ENCODE measurements at places on chromosomes 12 and 14.

GRCh38 chr12:89058402-89058801 lies 293.9 kb downstream of the DUSP6 start:
- no peak for DNase-seq

GRCh38 chr12:6295094-6295811 lies 15.2 kb upstream of the PLEKHG6 start:
- no peak for DNase-seq

DNA sequence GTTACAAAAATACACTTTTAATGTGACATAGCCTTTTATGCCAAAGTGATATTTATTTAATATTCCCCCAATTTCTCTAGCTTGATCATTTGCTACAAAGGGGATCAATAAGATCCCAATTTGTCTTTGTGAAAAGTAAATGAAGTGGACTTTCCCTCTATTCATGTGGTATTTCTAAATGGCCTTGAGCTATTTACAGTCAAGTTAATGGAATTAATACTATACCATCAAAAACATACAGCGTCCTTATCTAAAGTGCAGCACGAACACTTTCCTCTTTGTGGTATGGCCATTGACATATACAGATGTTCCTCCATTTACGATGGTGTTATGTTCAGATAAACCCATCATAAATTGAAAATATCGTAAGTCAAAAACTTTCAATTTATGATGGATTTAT lies 23.2 kb downstream of the CFL2 start:
- no peak for DNase-seq

DNA sequence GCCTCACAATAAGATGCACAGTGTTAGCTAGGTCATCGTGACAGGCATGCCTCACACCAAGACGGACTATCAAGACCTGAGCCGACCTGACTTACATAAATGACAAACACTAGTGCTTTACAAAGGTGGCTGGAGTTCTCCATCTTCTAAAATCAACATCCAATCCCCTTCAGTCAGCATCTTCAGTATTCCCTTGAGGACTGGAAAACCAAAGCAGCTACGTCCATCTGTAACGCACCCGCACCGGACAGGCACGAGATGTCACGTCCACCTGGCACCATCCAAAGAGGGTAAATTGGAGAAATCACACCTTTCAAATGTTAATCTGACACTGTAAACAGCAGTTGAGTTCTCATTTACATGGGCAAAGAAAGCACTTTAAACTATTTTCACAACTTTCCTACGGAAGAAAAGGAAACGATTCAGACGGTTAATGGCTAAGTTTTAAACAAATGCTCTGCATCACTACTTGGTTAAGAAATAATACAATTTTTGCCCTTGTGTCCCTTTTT lies 130.2 kb downstream of the PRICKLE1 start:
- DNase-seq = no peak

GRCh38 chr12:1914114-1914911 lies 4.1 kb downstream of the CACNA2D4 start:
- DNase-seq = no peak

DNA sequence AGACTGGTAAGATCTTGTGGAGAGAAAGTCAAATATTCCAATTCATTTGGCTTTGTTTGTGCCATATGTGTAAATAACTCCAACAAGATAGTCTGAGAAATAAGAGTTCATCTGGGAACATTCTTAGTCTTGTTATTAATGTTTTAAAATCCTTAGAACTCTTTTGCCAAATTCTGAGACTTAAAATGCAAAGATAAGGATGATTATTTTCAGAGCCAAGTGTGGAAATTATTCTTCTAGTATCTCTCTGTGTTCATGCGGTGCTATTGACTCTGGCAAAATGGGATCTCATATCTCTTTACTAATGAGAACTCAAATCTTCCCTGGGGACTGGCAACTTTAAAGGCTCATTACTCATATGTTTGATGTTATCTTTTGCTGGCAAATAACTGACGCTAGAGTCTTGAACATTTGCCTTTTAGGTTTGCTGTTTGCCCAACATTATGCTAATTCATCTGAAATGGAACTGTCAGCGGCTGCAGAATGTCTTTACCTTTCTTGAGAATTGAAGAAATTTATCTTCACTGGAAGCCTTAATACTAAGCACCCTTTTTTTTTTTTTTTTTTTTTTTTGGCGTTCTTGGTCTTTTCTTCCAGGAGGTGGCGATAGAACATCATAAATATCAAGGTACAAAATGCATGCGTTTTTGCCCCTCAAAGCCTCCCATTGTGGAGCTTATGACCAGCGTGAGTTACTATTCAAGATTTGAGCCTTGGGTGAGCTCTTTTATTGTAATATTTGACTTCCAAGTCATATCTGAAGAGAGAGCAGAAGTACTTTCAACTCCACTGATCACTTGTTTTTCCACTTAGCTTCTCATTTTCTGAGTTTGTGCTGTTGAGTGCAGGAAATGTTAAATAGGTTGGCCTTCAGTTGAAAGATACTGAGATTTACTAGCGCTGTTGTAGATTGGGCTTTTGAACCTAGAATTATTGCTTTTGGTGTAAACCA lies 86.5 kb downstream of the CAND1 start:
- DNase-seq = no peak

DNA sequence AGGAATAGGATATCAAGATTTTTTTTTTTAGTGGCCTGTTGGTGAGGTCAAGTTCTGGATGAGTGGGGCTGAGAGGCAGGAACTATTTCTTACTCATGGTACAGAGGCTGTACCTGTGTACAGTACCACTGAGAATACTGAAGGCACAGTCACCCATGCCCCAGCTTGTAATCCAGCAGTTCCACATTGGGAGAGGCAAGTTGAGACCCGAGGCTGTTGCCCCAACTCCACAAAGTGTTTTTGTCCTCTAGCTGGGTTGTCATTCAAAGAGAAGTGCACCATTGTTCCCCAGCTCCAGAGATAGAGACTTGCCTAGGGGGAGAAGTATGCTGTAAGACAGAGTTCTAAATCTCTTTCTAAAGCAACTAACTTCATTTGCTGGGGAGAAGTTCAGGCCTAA lies 38.7 kb downstream of the ARID2 start:
- no peak for DNase-seq

- no peak for DNase-seq
These were observed 10.0 kb downstream of the CDCA4 start for GRCh38 chr14:105010891-105011291.

DNA sequence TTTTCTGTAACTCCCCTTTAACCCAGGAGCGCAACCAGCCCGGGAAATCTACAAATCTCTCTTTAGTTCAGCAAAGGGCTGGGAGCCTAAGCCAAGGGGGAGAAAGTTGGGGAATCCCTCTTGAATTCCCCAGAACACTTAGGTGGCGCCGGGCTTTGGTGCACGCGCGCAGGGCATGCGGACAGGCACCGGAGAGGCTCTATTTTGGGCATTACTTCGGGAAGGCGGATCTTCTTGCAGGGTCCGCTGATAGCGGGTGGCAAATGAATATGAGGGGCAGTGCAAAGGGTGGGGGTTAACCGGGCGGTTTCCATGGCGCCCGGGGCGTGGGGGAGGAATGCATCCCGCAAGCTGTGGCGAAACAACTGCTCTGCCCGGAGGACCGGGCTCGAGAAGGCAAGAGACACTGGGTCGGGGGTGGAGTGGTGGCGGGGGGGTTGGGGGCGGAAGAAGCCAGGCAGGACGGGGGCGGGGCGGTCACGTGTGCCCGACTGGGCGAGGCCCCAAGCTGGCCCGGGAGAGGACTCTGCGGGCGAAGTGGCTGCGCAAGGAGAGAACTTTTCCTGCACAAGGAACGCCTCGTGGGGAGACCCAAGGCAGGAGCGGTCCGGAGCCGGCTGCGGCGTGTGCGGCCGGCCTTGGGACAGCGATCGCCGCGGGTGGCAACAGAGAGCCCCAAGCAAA lies at the start of gene FLVCR2:
Gene FLVCR2, plus strand, starts transcription at position 519 of the 684 bp plus-strand sequence. CDS start 353 bp downstream, outside the sequence.
- DNase-seq = no peak

GRCh38 chr12:71846322-71846940 lies 6.9 kb downstream of the TBC1D15 start:
- no peak for DNase-seq

- no peak for DNase-seq
These were observed 128.2 kb downstream of the PTPN11 start for GRCh38 chr12:112546996-112547395.

Measured in CMK (cell line).